ENCODE measurements at places on chromosomes 1 and 21.

GRCh38 chr21:26847921-26848320 lies 2.7 kb upstream of the ADAMTS1 start:
- no peak for DNase-seq

- DNase-seq: no peak
Observed at GRCh38 chr1:36199934-36200741, 24.1 kb upstream of the THRAP3 start.

DNA sequence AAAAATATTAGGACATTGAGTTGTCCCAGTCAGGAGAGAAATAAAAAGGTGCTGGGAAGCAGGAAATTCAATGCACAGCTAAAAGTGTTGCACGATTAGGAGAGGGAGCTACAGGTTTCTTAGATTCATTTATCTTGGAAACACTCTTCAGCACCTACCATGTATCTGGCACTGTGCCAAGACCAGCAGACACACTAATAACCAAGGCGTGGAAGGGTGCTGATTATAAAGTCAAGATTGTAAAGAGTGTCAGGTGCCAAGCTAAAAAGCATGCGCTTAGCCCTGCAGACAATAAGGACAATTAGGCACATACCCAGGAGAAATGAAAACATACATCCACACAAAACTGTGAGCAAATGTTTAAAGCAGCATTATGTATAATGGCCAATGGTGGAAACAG lies 129.9 kb downstream of the DSCAM start:
- DNase-seq: no peak

GRCh38 chr1:32549616-32550015 lies 10.4 kb downstream of the ZBTB8A start:
- DNase-seq: no peak

DNA sequence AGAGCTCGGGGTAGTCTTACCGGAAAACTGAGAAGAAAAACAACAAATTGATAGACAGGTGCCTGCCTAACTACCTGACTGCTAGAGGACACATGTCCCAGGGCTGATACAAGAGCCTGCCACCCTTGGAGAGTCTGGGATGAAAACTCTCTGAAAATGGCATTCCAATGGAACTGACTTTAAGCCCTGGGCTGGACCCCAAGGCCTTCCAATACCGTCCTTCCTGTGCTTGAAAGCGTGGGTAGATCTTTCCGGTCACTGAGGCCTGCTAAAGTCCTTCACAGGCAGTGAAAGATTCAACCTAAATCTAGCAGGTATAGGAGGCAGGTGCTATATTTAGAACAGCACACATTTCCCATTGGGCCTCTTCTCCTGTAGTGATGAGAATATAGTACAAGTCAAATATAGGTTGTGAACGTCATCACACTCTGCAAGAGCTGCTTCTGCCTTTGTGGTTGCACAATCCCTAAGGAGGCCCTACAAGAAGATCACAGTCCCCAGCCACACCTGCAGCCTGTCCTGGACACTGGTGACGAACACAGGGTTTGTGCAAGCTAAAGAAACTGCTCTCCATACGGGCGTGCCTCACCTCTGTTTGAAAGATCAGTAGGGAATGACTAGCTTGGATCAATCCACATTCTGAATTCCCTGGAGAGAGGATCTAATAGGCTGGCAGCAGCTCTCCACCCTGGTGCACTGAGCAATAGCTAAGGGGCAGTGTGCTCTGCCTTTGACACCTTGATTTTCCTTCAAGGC lies 876 bp upstream of the CHML start:
- no peak for DNase-seq

GRCh38 chr21:36704958-36705678 lies 6.2 kb downstream of the SIM2 start:
- DNase-seq: no peak

DNA sequence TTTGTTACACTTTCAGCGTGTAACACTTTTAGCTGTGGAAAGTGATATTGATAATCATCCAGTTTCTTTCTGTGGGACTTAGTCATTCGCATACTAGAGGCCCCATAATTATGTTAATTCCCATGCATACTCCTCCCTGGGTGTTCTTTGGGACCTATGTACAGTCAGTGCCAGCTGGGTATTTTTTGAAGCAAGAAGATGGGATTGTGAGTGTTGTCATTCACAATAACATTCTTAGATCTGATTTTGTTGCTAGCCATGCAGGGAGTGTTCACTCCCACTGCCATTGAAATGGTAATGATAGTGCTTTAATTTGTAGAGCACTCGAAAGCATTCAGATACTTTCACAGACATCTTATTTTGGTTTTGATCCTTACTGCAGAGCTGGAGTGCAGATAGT lies 11.6 kb downstream of the SARS1 start:
- no peak for DNase-seq

DNA sequence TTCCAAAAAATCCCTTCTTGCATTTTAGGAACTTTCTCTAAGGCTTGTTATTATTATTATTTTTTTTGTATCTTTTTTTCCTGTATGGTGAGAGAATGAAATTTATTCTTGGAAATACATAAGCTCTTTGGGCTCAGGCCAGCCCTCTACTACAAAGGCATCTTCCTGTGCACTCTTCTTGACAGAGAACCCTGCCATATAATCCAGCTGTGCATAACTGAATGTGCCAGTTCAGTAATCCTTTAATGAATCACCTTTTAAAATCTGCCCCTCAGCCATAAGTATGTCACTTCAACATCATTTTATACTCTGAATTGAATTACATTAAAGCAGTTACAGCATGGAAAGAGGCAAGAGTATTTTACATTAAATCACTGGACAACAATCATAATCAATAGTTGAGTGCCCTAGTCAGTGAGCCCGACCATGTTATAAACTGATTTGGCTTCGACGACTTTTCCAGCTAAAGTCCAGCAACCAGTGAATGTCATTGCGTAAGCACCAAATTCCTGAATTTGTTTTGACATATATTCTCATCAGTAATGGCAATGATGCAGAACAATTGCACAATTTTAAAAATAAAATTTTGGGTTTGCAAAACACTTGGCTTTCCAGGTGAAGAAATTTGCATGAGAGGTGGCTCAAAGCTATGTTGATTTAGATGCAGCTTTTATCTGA lies 59.2 kb upstream of the KCNK2 start:
- DNase-seq: no peak

DNA sequence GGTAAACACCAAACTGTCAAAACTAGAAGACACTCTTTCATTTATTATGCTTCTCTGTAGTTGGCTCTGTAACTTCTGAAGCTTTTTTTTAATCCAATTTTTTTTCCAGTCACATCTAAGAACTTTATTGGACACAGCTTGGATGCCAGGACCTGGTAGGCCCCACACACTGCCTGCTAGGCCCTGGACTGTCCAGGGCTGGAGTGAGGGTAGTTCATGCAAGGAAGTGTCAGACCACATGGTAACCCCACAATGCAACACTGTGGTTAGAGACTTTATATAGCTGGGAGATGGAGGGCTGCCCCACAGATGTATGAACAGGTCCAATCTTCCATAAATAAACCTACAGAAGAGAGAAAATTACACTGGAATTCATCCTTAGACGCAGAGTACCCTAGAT lies 7.1 kb downstream of the SLC2A1 start:
- no peak for DNase-seq

DNA sequence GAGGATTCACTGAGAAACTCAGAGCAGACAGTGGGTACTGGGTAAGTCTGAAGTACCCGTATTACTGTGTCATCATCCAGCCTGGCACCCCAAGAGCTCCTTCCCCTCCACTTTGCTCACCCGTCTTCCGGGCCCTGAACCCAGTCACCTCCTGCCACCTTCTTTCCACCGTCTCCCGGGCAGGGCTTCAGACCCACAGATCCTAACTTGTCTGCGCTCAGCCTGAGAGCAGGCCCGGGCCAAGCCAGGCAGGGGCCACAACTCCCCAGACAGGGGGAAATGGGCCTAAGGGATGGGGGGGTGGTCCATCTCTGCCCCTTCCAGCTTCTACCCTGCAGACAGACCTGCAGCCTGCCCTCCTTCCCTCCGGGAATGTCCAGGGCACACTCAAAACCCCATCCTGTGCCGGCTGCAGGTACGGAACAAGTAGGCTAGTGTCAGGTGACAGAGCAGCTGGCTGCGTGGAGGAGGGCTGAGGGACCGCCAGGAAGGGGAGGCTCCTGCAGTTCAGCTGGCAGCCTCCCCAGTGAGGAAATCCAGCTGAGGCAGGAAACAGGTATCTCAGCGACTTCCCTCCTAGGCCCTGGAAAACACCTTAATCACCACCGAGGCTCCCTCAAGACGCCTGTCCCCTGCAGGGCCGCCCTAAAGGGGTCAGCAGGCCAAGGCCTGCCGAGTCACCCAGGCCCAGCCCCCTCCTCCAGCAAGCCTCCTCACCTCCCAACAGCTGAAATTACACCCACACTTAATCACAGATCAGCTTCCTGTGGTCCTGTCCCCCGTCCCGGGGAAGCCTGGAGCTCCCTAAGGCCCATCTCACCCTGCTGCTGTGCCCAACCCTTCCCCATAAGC lies 3.5 kb downstream of the HSPG2 start:
- DNase-seq: peak; percentile 20

DNA sequence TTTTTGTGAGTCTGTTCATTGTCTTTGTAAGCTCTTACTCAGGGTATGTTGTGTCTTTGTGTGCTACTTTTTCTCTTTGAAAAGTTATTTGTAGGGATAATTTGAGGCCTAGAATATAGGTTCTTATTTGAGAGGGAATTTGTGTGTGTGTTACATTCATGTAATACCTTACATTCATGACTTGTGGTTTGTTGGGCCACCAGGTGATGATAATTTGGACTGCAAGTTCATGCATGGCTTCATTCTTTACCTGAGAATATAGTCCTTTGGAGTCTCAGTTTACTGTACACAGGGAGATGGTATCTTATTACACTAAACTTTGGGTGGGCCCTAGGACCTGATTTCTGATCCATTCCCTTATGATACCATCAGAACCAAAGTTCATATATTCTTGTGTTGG lies 51.8 kb upstream of the FASLG start:
- DNase-seq: no peak

DNA sequence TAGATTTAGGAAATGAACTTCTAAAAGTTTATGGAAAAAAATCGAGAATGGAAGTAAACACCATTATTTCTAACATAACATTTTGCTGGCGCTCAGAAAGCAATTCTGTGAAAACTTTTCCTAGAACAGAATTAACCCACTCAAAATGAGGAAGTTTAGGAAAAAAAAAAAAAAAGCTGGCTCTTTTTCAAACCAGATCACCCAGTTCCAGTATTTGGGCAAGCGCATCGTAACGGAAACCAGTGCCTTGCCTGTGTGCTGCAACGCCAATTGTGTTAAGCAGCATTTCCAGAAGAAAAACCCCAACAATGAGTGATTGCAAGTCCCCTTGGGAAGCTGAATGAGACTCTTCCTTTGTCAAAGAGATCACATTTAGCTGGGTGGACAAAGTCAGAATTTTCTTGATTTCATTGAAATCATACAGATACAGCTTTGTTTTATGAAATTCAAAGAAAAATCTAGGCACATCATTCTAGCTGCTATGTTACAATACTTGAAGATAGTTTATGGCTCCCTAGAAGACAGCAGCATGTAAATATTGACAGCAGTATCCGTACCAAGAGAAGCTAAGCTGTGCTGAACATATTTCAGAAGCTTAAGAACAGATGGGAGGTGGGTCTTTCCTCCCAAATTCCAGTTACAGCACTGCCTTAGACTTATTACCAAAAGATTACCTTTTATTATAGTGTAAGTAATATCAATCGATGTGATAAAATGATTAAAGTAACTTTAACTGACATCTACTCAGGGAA lies 113.4 kb downstream of the ERG start:
- no peak for DNase-seq

- DNase-seq: no peak
Observed at GRCh38 chr1:48038270-48038767, 41.1 kb upstream of the TRABD2B start.

DNA sequence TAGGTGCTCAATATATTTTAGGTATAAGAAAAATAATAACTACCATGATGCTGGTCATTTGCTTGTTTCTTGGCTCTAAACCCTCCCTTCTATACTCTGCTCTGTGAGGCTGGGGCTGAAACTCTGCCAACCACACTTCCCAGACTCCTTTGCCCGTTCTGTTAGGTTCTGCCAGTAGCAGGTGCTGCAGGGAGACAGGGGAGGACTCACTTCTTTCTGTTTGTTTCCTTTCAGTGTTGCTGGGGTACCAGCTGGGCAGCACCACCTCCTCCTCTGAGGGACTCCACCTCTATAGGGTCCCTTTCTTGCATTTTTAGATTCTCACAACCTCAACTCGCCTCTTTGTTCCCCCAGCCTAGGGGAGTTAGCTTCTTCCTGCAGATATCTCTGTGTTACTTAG lies 17.0 kb upstream of the SH2D2A start:
- peak; percentile 48 for DNase-seq

DNA sequence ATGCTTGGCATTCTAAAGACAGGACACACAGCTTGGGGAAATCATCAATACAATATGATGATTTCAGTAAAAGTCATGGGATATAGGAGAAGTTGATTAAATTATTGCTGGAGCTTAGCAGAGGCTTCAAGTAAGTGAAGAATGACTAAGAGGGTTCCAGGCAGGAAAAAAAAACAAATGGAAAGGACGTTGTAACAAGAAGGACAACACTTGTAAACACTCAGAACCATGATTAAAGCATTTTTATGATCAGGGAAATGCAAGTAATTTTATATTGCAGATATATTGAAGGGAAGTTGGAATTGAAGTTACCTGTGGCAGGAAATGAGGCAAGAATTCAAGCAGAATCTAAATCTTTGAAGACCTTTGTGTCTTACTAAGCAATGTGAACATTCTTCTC lies 602.7 kb upstream of the NEGR1 start:
- DNase-seq: no peak

- no peak for DNase-seq
Observed at GRCh38 chr1:53590104-53590503, 130.9 kb downstream of the DMRTB1 start.

- DNase-seq: no peak
Observed at GRCh38 chr1:33132549-33132948, 49.3 kb downstream of the TRIM62 start.

DNA sequence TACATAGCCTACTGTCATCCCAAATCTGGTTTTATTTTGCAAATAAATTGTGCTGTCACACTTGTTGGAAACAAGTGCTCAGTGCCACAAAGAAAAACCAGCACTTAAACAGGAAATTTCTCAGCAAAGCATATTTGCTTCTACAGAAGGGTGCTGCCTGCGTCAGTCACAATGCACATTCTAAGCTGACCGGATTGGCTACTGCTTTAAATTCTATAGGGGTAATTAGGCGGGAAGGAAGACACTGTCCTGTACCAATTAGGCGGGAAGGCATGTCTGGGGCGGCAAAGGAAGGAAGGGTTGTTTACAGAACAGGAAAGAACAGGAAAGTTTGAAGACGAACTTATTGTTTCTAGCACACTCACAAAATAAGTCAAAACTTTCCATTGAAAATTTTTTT lies 2.8 kb downstream of the IFI16 start:
- peak; percentile 36 for DNase-seq

GRCh38 chr1:115718011-115718754 lies 50.3 kb downstream of the CASQ2 start:
- no peak for DNase-seq

Data from CD4-positive, CD25-positive, alpha-beta regulatory T cell (primary cell).